NCI-H460 (cell line): ENCODE measurements at places on chromosomes 4 and X.

DNA sequence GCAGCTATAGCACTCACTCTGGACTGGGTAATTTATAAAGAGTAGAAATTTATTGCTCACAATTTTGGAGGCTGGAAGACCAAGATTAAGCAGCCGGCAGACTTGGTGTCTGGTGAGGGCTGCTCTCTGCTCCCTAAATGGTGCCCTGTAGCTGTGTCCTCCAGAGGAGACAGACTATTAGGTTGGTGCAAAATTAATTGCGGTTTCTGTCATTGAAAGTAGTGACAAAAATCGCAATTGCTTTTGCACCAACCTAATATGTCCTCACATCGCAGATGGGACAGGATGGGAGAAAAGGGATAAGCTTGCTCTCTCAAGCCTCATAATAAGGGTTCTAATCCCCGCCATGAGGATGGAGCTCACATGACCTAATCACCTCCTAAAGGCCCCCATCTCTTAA, 258.1 kb upstream of the VCX3A start:
- no peak for DNase-seq

DNA sequence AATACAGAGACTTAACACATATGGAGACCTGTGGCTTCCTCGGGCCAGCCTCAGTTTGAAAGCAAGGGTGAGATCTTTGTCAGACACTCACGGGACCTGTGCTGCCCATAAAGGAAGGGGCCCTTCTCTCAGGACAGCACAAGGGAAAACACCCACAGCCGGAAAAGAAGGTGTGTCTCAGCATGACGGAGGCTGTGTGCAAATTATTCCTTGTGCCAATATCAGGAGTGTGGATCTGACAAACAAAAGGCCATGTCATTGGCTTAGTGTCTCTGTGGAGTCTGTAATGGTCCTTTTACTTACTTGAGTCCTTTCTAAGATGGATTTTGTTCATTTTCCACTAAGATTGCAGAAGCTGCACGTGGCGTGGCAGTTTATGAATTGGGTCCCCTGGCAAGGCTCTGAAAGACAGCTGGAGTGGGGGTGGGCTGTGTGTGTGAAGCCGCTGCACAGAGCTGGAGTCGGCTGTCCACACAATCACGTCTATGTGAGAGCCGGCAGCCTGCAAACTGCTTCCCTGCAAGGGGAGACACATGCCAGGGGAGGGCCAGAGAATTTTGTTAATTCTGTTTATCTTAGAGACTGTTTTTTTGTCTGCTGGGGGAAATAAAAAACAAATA, 1.9 kb downstream of the ENPP6 start:
- DNase-seq, result no peak

GRCh38 chr4:131347816-131348215, 1801.3 kb upstream of the PCDH10 start:
- DNase-seq, result no peak

- no peak for DNase-seq
These were observed 74.7 kb downstream of the CLCN4 start for GRCh38 chrX:10231461-10231860.

GRCh38 chrX:16022580-16023200, 100.7 kb upstream of the GRPR start:
- no peak for DNase-seq

DNA sequence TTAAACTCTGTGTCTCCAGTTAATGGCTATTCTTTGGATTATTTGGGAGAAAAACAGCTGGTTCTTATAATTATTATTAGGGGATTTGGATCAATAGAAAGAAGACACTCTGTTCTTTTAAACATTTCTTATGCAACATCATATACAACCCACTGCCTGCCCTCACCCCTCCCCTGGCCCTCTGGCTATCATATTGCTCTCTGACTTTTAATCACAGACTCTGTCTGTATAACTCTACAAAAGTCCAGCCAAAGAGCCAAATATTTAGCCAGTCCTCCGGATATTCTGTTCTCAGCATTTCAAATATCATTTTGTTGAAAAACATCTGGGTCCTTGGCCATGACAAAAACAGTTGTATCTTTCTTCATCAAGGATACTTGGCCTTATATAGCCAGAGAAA, 19.0 kb upstream of the PACRGL start:
- no peak for DNase-seq

GRCh38 chrX:68571610-68572311, 72.9 kb downstream of the YIPF6 start:
- peak; percentile 7 for DNase-seq

DNA sequence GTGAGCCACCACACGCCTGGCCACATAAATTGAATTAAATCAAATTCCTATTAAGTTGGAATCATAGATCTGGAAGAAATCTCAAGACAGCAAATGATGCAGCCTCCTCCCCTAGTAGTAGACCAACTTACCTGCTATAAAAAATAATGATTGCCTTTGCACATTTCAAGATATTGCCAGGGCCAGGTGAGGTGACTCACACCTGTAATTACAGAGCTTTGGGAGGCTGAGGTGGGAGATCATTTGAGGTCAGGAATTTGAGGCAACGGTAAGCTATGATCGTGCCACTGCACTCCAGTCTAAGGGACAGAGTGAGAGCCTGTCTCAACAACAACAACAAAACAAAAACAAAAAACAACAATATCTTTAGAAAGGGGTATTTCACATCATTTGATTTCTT, 17.0 kb upstream of the WWC2 start:
- DNase-seq, result no peak

DNA sequence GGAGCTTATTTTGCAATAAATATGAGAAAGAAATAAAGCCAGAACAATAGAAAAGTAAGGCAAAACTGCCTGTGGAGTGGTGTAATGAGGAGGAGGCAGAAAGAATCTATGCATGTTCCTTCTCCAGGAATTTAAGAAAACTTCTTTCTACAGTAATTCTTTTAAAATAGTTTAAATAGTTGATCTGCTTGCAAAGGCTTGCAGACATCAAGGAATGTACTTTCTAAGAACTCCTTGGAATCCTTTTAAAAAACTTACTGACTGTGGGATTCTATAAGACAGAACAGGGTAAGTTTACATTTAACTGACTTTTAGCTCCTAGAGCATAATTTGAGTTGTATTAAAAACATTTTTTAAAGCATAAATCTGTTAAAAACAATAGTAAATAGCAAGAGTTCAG, 63.2 kb upstream of the ALB start:
- DNase-seq, result no peak

GRCh38 chr4:183332447-183332846, 10.2 kb upstream of the CLDN24 start:
- no peak for DNase-seq

GRCh38 chr4:110624904-110625494, 2.1 kb upstream of the PITX2 start:
- DNase-seq, result no peak

- DNase-seq, result no peak
These were observed 9.2 kb upstream of the GPC3 start for GRCh38 chrX:133994576-133994975.

GRCh38 chr4:25861951-25862410, 807 bp downstream of the SEL1L3 start:
- no peak for DNase-seq
